ENCODE measurements at places on chromosomes 11 and 22.

DNA sequence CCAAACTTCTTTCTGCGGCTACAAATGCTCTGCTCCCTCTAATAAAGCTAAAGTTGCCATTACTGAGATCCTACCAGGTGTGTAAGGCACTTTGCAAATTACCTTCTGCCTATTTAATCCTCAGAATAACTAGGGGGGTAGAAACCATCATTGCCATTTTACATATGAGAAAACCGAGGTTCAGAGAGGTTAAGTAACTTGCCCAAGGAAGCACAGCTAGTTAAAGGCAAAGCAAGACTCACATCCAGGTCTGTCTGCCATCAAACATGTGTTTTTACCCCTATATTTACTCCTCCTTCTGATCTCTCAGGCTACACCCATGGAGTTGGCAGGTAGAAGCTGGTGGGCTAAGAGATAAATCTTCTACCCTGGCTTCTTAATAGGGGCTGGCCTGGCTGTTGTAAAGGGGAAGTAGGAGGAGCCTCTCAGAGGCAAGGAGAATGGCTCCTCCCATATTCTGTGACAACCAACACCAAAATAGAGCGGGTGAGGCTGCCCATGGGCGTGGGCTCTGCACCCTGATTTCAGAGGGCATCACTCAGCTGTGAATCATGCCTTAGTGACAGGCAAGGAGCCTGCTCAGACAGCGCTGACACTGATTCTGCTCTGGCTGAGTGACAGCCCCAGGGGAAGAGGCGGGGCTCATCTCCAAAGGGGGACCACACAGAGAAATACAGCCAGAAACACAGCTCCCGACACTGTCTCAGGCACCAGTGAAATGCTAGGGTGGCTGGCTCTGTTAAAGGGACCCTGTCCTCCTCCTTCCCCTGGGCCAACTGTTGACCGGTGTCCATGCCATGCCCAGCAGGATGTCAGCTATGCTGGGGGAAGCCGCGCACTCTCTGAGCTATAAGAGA lies 106.8 kb downstream of the ABTB2 start:
- DNase-seq, result peak; percentile 80

DNA sequence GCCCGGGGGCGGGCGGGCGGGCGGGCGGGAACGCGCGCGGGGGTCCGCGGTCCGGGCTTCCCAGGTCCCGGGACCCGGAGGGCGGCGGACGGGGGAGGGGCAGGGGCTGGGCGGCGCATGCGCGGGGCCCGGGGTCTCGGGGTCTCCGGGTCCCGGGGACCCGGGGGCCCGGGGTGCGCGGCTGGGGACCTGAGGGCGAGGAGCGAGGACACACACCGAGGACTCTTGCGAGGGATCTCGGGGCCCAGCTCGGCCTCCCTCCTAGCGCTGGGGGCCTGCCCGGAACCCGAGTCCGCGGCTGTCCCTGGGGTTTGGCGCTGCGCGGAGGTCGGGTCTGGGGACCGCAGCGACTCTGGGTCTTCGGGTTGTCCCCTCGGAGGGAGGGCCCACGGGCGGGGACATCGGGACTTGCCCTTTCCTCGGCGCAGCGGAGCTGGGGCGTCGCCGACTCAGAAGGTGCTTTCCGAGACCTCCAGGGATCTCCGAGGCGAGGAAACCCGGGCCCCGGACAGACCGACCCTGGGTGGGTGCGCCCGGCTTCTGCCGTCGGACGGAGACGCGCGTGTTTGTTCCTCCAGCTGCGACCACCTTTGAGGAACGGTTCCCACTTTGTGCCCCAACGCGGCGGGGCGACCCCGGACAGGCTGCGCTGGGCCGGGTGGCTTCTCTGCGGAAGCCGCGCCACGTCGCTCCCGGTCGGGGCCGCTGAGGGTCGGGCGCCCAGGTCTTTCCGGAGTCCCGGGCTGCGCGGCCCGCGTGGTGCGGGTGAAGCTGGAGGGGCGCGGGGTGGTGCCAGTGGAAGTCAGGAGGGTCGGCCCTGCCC lies 540 bp downstream of the PPARA start:
- peak; percentile 71 for DNase-seq

GRCh38 chr11:36030731-36031281 lies 86.9 kb downstream of the LDLRAD3 start:
- DNase-seq, result no peak

- peak; percentile 61 for DNase-seq
Observed at GRCh38 chr22:20750461-20751184, 23.3 kb upstream of the SERPIND1 start.

- no peak for DNase-seq
Observed at GRCh38 chr11:34309965-34310364, 47.8 kb downstream of the ABTB2 start.

DNA sequence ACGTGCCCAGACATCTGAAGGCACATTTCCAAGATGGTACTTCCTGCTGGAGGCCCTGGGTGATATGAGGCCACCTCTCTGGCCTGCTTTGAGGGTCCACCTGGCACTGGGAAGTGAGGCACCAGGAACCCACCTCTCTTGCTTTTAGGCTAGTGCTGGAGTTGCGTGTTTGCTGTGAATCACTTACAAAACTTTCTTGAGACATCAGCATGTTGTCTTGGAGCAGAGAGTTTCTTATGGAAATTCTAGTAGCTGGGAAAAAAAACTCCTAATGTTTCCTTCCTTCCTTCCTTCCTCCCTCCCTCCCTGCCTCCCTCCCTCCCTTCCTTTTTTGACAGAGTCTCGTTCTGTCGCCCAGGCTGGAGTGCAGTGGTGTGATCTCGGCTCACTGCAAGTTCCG lies 341.3 kb downstream of the MIAT start:
- no peak for DNase-seq

DNA sequence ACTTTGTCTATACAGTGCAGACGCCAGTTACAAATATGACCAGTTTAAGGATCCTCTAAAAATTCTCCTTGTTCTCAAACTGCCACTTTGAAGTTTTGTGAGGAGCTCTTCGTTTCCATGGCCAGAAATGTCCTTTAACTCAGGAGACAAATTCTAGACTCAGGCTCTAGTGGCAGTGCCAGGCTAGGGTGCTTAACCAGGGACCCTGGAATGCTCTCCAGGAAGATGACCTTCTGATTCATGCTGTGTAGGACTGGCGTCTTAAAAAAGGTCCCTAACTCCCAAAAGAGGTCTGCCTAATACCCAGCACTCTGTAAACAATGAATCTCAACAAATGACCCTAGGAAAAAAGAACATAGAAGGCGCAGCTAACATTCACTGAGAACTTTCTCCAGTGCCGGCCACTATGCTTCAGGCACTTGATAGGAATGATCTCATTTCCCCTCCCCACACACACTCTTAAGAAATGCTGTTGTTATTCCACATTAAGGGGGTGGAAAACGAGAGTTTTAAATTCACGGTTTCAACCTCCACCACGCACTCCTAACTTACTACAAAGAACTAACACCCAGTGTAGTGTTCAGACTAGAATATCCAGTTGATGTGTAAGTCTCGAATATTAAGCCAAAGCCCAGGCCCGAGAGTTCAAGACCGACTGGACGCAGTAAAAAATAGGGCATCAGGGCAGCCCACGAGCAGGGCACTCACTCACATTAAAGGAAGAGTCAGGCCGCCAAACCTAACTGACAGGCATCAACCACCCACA lies 747 bp downstream of the NXF1 start:
- peak; percentile 54 for DNase-seq

- DNase-seq, result peak; percentile 86
Observed at GRCh38 chr22:20117633-20118299, 740 bp upstream of the TRMT2A start.

DNA sequence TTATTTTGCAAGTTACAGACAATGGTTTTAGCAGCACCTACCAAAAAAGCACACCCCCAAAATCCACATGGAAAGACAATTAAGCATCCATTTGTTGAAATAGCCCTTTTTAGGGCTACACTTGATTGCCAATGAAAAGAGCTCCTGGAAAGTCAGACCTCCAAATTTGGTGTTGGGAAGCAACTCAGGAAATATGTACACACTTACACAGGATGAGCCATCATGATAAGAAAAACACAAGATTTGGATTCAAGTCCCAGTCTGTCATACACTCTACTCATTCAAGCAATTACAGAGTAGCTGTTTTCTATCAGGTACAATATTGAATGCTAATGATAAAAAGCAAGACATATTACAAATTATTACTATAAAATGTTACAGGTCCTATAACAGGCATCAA lies 31.5 kb downstream of the FAM168A start:
- DNase-seq, result no peak

GRCh38 chr11:130707217-130707616 lies 209.1 kb downstream of the SNX19 start:
- no peak for DNase-seq

- DNase-seq, result no peak
Observed at GRCh38 chr22:31210556-31211421, 1.3 kb upstream of the LIMK2 start.

- DNase-seq, result no peak
Observed at GRCh38 chr22:30413745-30414524, 11.6 kb upstream of the MTFP1 start.

- DNase-seq, result peak; percentile 37
Observed at GRCh38 chr11:16935518-16936302, 78.5 kb downstream of the PLEKHA7 start.

GRCh38 chr22:26646158-26646557 lies 11.2 kb upstream of the MIAT start:
- DNase-seq, result no peak

GRCh38 chr22:49727191-49727880 lies 100.3 kb downstream of the BRD1 start:
- no peak for DNase-seq

DNA sequence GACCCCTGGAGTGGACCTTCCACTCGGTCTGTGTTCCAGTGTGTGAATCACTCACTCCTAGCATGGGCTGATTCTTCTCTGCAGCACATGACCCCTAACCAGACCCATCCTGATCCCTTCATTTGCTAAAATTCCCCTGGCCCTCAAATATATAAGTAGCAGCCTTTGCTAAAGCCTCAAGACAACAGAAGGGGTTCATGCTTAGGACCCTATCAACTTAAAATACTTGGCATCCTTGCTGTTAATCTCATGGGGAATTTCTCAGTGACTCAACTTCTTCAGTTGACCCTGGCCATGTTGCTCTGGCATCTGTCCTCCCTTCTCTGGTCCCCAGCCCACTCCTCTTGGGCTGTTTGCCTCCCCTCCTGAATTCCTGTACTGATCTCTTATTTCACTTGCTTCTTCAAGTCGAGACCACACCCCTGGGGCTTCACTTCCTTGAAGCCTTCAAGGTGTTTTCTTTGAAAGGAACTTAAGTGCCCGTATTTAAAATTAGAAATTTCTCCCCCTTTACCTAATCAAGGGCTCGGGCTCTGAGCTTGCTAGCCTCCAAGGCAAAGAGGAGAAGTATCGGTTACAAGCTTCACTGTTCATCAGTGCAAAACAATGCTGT lies 23.6 kb downstream of the NNMT start:
- DNase-seq, result no peak

GRCh38 chr11:64854157-64854533 lies 9.7 kb upstream of the CDC42BPG start:
- no peak for DNase-seq

DNA sequence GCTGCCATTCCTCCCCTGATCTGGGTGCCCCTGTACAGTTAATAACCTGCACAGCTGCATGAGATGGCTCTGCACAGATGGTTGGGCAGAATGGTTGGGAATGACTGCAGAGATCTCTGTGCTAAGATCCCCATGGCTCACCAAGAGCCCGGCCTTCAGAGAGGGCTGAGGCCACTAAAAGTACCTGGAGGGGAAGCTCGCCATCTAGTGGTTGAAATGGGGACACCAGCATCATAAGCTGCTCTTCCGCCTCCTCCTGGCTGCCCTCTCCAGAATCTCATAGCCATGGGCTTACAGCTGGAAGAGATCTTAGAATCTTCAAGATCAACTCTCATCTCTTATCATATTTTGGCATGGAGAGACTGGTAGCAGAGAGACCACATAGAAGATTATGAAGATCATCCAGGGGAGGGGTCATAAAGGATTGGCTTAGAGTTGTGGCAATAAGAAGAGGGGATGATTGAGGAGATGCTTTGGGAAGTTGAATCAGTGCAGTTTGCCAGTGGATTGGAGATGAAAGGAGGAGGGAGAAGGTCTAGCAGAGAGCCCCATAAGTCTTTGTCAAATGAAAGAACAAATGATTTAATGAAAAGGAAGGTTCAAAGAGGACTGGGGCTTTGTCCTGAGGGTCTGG lies 22.0 kb upstream of the TLCD5 start:
- DNase-seq, result peak; percentile 73

- DNase-seq, result no peak
Observed at GRCh38 chr11:127061947-127062346, 61.4 kb upstream of the KIRREL3 start.

GRCh38 chr11:24683583-24683982 lies 186.7 kb downstream of the LUZP2 start:
- DNase-seq, result no peak
